SW480 (cell line): ENCODE measurements at places on chromosomes 5 and 9.

DNA sequence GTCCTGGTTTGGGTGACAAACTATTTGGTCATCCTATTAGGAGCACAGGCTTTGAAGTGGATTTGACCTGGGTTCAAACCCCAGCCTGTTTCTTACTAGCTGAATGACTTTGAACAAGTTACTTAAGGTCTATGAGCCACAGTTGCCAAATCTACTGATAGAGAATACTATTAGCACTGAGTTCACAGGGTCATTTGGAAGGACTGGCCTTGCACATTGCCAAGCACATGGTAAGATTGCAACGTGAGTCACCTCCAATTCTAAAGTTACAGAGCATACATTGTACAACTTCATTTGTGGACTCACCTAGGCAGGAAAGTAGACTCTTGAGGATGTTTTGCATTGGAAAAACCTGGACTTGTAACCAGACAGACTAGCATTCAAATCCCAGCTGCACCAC lies 38.9 kb downstream of the MFAP3 start:
- peak; percentile 9 for DNase-seq

DNA sequence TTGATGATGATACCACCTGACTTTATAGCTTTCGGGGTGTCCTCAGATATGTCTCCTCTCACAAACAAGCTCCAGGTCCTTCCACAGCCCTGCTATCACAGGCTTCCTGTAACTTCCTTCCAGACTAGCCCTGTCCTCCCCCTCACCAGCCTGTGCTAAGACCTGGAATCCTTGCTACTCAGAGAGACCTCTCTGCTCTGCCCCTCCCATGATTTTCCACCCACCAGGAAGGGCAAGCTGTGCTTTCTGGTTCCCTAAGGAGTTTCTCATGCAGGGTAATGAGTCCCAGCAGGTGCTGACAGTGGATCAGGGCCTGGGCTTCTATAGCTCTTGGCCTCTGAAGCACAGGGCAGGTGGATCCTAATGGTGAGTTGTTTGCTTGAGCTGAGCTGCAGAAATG lies 86.9 kb downstream of the AOPEP start:
- DNase-seq = no peak

DNA sequence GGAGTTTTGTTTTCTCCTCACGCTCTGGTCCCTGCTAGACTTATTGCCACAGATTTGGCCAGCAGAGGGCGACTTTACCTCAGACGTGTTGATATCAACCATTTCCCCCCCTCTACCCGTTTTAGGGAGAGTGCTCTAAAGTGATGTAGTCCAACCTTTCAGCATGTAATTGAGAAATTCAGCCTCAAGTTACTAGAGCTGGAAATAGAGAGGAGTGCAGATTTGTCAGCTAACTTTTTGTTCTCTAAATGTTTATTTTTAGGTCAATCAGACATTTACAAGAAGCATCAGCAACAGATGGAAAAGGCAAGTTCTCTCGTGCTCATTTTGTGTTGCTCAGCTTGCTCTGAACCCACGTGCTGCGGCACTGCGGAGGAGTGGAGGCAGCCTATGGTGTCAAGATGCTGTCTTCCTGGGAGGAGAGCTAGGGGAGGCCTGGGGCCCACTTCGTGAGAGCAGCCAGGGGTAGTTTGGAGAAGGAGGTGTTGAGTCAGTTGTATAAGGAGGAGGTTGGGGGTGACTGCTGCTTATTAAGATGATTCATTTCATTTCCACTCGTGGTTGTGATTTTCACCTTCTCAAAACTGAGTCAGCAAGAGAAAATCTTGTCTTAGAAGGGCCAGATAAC lies 53.6 kb downstream of the GPR107 start:
- peak; percentile 53 for DNase-seq

DNA sequence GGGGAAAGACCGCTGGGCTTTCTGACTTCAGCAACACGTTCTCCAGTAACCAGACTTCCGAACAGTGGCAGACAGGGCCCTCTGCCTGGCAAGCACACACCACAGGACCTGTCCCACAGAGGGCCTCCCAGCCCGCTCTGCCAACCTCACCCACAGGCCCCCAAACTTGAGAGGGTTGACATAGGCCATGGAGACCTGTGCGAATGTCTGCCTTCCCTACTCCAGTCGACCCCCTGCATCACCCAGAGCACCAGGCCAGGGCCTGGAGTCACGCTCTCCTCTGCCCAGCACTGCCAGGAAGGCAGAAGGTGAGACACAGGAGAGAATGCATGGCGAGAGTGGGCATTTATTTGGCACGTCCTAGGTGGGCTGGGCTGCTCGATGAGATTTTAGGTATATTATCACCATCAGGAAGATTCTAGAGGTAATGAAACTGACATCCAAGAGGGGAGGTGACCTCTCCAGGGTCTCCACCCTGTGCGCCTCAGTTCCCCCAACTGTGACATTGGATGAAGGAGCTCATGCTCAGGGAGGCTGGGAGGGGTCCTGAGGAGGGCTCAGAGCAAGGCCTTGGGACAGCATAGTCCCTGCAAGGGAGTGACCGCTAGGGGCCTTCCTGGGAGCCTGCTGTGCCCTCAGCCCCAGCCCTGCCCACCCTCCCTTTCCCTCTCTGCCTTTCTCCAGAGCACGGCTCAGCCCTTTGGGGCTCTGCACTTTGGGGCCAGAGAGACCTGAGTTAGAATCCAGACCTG lies 54.9 kb downstream of the DUSP1 start:
- DNase-seq = no peak

DNA sequence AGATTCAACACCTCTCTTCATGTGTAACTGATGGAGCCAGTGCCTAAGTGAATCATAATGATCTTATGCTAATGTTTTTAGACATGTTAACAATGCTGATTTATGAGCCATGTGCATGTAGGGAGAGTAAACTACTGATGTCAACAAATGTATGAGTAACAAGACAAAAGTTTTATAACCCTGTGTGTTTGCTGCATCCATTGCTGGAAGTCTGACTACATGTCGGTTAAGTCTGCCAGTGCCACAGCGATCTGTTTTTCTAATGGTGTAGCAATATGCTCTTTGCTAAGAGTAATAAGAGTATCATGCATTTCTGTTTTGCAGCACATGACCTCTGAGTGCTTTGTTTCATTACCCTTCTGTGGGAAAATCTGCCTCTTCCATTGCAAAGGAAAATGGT lies 26.4 kb upstream of the TMOD1 start:
- DNase-seq = no peak

DNA sequence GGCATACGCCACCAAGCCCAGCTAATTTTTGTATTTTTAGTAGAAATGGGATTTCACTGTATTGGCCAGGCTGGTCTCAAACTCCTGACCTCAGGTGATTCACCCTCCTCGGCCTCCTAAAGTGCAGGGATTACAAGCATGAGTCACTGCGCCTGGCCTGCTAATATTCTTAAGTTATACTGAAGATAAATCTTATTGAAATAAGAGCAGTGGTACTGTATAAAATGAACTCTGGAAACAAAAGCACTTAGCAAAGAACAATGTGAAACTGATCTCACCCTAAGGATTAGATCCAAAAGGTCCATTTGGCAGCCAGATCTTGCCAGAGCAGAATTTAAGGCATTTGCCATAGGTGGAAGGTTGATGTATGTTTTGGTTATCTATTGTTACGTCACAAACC lies 27.1 kb downstream of the CYSTM1 start:
- DNase-seq = no peak

- no peak for DNase-seq
Measured at GRCh38 chr5:137395011-137395755, 103.9 kb downstream of the SPOCK1 start.

DNA sequence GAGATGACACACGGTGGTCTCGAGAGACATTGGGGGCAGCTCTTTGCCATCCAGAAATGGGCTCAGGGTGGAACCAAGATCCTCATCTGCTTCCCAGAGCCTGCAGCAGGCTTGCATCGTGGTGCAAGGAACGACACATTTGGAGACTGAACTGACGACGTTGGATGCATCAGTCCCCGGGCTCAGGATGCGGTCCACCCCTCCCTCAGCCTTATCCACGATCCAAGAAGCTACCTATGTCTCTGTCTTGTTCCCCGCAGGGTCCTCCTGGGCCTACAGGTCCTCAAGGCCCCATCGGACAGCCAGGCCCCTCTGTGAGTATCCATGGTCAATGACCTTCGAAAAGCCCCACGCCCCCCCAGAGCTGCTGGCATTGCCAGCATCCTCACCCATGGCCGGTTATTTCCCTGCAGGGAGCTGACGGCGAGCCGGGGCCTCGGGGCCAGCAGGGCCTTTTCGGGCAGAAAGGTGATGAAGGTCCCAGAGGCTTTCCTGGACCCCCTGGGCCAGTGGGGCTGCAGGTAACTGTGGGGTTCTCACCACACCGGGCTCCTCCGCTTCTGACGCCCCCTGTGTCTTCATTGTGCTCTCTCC lies 69.4 kb upstream of the FCN2 start:
- no peak for DNase-seq

- DNase-seq = no peak
Measured at GRCh38 chr5:169071-169727, 22.1 kb upstream of the LRRC14B start.

DNA sequence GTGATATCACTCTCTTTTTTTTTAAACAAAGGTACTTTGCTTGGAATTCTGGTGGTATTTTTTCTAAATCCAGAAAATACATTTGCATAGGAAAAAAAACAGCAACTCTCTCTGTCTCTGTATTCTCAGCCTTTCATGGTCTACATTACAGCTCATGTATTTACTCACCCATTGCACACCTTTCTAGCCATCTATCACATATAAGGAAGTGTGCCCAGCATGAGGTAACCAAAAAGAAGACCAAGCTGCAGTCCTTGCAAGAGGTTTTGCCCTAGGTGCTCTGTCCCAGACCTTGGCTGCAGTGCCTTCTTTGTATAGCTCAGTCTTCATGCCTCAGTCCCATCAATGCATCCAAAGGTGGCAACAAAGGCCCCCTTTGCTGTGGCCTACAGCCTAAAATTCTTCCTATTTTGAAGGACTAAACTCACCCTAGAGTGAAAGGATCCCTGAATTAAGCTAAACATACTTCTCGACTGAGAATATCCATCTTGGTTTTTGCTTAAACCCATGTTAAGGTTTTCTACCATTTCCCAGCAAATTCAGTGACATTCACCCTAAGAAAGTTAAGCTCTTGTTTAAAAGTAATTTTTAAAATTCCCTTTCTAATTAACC lies 446.4 kb downstream of the KIF4B start:
- DNase-seq = no peak

DNA sequence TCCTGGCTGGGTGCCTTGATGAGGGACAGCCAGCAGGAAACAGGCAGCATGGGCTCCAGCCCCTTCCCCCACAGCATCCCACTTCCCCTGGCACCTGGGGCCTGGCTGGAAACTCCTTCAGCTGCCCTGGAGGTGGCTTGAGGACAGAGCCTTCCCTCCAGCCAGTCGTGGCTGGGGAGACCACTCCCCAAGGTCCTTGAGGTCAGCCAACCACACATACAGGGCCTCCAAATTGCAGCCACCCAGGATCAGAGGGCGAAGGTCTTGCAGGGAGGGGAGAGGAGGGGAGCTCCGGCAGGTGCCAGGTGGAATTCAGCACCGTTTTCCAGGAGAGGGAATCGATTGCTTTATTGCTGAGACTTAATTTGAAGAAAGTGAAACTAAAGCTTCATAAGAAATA lies 280.4 kb downstream of the PBX3 start:
- no peak for DNase-seq

- no peak for DNase-seq
Measured at GRCh38 chr5:66769030-66769733, 173.0 kb downstream of the MAST4 start.
